CD4-positive, alpha-beta T cell treated with Interleukin-17A for 4 hours (primary cell): ENCODE measurements at places on chromosomes 16 and 17.
A peak's percentile ranks its signal among the peaks of the same experiment; 100 is the strongest.

DNA sequence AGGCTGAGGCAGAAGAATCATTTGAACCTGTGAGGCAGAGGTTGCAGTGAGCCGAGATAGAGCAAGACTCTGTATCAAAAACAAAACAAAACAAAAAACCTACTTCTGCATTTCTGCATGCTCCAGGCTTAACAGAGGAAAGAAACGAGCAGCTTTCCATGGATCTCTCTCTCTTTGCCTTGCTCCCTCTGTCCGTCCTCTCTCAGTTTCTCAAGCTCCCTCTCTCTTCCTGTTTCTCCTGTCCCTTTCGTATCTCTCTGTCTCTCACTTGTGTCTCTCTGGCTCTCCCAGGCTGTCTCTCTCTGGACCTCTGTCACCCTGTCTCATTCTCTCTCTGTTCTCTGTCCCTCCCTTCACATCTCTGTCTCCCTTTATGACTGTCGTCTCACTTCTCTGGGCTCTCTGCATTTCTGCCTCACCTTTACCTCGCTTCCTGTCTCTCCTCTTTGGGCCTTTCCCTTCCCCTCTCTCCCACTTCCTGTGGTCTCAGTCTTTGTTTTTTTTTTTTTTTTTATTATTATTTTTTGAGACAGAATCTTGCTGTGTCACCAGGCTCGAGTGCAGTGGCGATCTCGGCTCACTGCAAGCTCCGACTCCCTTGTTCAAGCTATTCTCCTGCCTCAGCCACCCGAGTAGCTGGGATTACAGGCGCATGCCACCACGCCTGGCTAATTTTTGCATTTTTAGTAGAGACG is 4.1 kb upstream of the PITPNA start:
- DNase-seq: peak; percentile 50

DNA sequence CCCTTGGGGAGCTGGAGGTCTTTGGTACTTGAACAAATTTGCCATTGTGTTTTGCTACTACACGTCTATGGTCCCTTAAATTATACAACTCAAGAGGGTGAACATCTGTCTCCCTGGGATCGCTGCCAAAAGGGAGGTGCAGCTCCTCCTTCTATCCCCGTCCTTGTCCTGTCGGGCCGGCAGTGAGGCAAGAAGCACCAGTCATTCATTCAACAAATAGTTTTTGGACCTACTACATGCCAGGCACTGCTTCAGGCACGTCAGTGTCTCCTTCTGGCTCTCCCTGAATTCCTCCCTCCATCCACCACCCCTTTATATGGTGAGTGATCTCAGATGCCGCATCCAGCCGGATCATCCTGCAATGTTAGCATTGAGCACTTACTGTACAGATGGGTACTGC is 2.2 kb upstream of the RPL38 start:
- DNase-seq: no peak

DNA sequence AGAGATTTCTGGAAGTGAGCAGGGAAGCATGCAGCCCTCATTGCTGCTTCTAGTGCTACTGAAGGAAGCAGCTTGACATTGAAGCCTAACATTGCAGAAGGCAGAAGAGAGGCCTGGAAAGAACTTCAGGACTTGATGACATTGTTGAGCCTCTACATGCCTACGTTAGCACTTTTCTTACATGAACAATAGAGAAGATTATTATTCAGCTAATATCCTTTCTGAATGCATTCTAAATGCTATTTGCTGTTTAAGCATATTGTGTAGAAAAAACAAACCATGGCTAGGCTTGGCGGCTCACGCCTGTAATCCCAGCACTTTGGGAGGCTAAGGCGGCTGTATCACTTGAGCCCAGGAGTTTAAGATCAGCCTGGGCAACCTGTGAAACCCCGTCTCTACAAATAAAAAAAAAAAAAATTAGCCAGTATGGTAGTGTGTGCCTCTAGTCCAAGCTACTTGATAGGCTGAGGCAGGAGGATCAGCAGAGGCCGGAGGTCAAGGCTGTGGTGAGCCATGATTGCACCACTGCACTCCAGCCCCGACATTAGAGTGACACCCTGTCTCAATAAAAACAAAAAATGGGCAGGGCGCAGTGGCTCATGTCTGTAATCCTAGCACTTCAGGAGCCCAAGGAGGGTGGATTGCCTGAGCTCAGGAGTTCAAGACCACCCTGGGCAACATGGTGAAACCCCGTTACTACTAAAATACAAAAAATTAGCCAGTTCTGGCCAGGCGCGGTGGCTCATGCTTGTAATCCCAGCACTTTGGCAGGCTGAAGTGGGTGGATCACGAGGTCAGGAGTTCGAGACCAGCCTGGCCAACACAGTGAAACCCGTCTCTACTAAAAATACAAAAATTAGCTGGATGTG is 2.2 kb upstream of the AURKB start:
- DNase-seq: no peak

DNA sequence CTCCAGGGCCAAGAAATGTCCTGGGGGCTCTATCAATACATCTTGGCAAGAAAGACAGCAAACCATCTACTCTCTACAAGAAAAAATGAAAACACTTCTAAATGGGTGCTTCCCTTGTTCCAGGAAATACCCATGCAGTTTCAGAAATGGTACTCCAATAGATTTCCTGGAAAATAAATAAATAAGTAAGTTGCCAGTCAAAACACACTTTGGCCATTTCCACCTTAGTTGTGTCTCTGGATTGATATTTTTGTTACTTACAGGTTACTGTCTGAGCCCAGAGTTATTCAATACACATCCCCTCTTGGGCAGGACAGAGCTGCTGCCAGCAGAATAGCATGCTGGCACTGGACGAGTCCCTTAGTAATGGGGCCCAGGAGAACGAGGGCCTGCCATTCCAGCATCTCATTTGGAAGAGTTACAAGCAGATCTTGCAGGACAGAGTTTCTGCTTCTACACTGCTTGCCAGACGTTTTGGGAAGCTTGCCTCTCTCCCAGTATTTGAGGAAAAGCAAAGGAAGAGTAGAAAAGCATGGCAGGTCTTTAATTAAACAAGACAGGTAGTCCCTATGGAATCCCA is 100.5 kb downstream of the SMG6 start:
- no peak for DNase-seq

DNA sequence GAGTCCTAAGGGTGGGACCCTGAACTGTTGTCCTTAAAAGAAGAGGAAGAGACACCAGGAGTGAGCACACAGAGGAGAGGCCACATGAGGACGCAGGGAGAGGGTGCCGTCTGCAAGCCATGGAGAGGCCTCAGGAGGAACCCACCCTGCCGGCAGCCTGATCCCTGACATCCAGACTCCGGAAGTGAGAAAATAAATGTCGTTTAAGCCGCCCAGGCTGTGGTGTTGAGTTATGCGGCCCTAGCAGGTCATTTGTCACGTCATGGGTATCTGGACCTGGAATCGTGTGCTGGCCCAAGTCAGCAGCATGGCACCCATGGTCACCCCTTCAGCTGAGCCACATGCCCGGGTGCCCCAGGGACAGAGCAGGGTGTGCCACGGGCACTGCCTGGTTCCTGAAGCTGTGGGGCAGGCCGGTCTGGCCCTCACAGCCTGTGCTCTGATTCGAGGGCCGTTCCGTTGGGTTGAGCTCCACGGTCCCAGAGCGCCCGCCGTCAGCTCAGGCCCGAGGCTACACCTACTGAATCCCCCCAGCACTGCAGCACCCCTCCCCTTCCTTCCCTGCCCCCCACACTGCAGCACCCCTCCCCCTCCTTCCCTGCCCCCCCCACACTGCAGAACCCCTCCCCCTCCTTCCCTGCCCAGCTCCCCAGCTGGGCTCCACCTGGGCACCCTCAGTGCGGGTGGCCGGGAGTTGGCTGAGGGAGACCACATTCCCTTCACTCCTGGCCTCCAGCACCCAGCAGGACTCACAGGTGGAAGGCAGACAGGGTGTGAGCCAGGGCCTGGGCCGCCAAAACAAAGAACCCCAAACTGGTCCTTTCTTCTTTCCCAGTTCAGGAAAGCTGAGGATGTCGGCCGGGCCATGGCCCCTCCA is 2.7 kb upstream of the CCDC57 start:
- DNase-seq: no peak

- no peak for DNase-seq
Measured at GRCh38 chr17:66837885-66838665, 3.2 kb downstream of the CACNG5 start.
